ENCODE measurements at places on chromosomes 3 and 15.

- DNase-seq, result no peak
These were observed 2.3 kb downstream of the EOGT start for GRCh38 chr3:69011096-69011730.

GRCh38 chr3:44419116-44419922 lies 58.2 kb downstream of the ZNF445 start:
- DNase-seq, result no peak

DNA sequence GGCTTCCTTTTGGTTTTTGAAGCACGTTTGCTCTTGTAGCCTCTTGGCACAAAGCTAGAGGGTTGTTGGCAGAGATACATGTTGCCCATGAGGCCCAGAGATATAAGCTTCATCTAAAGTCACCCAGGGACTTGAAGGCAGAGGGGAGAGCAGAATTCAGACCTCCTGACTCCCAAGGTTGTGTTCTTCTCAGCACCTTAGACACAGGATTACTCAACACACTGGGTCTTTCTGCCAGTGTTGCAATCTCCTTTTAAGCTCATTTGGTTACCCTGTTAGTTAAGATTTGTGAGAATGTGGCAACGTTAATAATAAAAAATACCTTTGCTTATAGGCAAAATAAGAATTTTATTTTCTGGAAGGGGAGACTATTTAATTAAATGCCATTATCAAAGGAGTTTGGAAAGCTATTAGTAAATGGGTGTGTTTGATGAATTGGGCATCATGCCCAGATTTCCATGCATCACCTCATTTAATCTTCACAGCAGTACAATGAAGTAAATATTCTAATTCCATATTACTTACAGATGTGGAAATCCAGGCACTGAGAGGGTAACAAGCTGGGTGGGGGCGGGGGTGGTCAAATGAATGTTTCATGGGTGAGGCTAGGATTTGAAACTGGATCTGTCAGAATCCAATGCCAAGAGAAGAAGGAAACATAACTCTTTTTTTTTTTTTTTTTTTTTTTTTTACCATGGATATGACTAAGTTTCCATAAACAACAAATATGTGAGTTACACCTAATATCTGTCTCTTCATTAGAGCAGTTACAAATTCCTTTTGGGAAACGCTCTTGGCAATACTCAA lies 183.3 kb downstream of the NR1D2 start:
- DNase-seq, result no peak

GRCh38 chr3:58036293-58037032 lies 28.2 kb downstream of the FLNB start:
- DNase-seq, result no peak

- peak; percentile 97 for DNase-seq
These were observed 52.5 kb upstream of the ROPN1B start for GRCh38 chr3:125916376-125916978.

DNA sequence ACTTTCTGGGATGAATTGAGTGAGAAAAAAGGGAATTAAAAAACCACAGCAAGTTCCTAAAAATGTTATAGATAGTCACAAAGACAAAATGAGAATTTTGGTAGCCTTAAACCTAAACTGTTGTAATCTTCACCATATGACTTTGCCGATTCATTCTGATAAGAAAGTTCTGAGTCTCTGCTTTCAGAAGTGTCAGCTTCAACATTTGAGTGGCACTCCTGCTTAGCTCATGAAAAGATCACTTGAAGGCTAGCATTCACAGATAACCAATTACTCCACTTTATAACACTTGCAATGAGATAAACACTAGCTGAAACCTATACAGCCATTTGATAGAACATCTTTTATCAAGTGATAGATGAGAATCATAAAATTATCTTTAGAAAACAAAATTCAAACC lies 288.1 kb upstream of the POU1F1 start:
- no peak for DNase-seq
